T-helper 2 cell (primary cell): ENCODE measurements at places on chromosomes 4 and X.

DNA sequence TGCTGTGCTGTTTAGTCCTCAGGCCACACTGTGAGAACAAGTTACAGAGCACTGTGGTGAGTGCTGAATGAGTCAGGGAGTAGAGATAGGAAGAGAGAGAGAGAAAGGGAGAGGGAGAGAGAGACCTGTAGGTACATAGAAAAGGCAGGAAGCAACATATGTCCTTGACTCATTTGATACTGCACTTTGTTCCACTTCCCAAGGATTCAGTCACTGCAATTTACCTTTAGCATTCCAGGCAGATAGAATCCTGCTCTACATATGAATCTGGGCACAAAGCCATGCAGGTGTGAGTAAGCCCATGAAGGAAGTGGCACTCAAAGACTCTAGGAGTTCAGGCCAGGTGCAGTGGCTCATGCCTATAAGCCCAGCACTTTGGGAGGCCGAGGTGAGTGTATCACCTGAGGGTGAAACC is 1.0 kb upstream of the DAPP1 start:
- DNase-seq: no peak

- DNase-seq: no peak
Measured at GRCh38 chr4:125276811-125277210, 37.9 kb upstream of the FAT4 start.

DNA sequence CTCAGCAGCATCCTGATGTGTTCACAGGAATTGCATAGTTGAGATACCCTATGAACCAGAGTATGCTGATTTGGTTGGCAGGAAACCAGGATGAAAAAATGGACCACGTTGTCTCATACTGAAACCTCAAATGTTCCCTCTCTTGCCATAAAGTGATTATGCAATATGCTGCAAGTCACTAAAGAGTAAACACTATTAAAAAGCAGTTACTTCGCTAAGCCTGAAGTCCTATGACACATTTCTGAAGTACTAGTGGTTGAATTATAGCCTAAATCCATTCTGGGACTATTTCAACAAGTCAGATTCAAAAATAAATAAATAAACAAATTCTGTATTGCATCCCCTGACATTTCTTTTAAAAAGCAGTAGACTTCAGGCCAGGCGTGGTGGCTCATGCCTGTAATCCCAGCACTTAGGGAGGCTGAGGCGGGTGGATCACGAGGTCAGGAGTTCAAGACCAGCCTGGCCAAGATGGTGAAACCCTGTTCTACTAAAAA is 106.0 kb upstream of the NAP1L5 start:
- no peak for DNase-seq

DNA sequence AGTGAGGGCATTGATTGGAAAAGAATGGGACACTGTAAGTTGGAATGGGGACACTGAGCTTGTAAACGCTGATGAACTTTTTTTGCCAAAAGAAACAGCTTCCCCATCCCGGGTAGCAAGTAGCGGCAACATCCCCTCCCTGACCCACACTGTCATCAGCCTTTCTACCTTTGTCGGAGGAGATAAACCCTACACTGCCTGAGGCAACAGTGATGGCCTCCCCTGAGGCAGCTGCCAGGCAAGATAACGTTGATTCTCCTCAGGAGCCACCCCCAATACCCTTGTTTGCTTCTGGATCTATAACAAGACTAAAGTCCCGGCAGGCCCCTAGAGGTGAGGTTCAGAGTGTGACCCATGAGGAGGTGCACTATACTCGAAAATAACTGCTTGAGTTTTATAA is 10.3 kb upstream of the RAB33B start:
- DNase-seq: no peak

GRCh38 chr4:17718471-17718870 is 63.0 kb downstream of the FAM184B start:
- no peak for DNase-seq

DNA sequence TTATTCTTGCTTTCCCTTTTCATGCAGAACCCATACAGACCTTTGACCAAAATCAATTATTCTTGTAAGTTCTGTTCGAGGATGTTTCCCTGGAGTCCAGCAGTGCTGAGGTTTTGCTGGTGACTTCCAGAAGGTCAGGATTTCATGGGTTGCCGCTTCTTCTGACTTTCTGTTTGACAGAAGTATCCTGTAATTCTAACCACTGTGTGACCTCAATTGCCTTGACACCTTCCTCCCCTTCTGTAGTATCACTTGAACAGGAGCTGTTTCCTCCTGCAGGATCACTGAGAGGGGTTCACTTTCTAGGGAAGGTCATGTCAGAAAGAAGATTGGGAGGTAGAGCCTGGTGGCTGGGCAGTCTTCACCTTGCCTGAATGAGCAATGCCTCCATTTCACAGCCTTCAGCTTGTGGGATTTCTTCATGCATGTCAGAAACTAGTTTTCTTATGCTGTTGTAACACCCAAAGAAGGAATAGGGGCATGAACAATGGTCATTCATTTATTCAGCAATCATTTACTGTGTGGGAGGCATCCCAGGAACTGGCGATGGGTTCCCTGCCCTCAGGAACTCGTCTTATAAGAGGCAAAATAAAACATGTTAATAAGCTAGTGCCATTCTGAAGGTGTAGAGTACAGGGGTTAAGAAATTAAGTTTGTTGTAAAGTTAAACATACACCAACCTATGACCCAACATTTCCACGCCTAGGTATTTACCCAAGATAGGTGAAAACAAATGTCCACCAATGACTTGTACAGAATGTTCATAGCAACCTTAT is 205.9 kb downstream of the SOWAHB start:
- no peak for DNase-seq

GRCh38 chr4:58491620-58492019 is 1381.4 kb upstream of the IGFBP7 start:
- no peak for DNase-seq

GRCh38 chrX:102129473-102129872 is 4.0 kb downstream of the TCEAL2 start:
- DNase-seq: no peak

DNA sequence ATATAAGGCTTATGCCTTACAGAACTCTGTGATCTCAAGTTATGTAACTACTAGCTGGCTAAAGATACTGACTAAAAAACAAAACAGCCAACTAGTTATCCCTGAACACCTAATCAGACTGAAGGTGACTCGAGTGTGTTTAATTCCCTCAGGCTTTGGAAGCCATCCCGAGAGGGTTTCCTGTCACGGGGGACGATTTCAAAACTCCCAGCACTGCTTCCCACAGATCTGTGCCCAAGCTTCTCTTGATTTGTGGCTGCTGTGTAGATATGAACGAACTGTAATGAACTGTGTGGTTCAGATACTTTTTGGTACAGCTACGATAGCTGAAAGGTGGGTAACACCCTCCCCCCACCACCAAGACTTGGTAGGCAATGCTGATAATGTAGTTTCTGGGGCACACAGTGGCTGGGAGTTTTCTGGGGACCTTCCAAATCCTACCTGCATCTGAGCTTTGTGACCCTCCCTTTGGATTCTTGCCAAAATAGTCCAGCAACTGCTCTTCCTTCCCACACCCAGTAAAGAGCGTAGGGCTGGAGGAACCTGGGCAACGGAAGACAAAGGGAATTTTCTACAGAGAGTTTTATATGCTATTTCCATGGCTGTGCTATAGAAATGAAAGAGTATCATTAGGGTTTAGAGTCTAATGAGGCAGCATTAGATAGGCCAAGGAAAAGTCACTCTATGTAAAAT is 148.8 kb downstream of the MGST2 start:
- DNase-seq: no peak

DNA sequence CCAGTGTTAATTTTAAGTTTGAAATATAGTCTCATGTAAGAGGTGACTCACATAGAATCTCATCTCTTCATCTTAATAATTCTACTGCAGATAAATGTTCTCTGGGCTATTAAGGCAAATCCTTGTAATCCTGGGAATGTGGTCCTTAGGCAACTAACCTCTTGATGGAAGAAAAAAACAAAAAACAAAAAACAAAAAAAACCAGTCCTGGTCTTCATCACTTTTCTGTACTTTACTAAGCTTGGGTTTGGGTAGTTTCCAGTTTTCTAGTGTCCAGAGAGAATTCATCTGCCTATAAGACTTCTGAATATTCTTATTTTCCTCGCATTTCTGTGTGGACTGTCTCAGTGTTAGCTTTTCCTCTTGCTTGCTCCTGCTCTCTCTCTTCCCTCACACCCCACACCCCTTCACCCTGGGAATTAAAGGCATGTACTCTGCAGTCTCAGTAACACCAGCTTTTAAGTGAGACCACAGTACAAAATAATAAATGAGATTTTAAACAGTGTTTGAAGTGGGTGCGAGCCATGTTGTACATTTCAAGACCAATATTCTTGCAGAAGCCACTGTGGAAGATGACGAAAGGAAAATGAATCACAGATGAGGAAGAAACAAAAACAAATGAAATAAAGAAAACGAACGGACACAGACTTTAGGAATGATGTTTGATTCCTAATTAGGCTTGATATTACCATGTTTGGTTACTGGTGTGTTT is 51.7 kb downstream of the HAND2 start:
- DNase-seq: no peak

GRCh38 chrX:150032742-150033141 is 94.5 kb upstream of the EOLA2 start:
- no peak for DNase-seq

GRCh38 chr4:184929476-184929875 is 88.8 kb upstream of the HELT start:
- no peak for DNase-seq

GRCh38 chrX:39736216-39737211 is 361.2 kb downstream of the BCOR start:
- no peak for DNase-seq

DNA sequence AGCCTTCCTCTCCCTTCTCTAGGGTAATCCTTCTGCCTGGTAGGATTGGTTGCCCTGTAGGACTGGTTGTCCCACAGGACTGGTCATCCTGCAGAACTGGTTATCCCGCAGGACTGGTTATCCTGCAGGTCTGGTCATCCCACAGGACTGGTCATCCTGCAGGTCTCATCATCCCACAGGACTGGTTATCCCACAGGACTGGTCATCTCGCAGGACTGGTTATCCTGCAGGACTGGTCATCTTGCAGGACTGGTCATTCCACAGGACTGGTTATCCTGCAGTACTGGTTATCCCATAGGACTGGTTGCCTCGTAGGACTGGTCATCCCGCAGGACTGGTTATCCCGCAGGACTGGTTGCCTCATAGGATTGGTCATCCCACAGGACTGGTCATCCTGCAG is 48.1 kb upstream of the STOX2 start:
- no peak for DNase-seq

DNA sequence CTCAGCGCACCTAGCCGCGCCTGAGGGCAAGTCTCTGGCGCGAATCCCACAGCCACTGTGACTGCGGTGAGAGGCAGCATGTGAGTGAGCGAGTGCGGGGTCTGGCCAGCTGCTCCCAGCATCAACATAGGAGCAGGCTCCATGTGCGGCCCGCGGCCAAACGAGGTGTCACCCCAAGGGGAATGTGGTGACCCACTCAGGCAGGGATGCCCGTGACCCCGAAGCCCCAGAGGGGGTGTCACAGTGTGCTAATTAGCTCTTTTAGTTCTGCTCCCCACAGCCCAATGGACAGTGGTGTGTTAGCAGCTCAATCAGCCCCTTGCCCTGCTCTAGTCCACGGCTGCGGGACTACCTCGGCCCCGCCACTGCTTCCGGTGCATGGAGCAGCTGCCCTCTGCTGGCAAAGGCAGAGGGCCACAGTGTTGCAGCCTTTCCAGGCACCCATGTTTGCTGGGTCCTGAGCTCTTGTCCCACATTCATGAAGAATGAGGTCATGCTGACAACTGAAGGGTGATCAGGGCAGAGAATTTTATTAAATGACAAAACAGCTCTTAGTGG is 61.4 kb downstream of the AGA start:
- DNase-seq: no peak

GRCh38 chr4:109334129-109335105 is 32.0 kb upstream of the COL25A1 start:
- no peak for DNase-seq

- DNase-seq: no peak
Measured at GRCh38 chr4:23034731-23035130, 342.0 kb downstream of the GBA3 start.

GRCh38 chrX:134623293-134624045 is 34.8 kb downstream of the PLAC1 start:
- no peak for DNase-seq

- no peak for DNase-seq
Measured at GRCh38 chrX:136480383-136480782, 7.4 kb upstream of the BRS3 start.

DNA sequence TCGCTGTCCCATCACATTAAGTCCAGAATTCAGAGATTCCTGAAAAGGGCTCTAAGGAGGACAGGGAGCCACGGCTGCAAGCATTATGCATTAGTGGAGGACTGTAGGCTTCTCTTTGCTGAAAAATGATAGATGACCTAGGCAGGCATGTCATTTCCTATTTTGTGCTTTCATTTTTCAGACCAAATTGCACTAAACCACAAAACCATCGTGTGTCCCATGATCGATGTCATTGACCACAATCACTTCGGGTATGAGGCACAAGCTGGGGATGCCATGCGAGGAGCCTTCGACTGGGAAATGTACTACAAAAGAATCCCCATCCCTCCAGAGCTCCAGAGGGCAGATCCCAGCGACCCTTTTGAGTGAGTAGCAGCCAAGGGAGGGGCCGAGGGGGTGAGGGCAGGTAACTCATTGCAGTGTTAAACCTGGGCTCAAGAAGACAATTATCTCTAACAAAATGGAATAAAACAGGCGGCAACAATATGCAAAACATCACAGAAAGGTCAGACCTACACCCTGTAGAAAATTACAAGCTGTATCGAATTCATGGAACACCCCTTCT is 355.2 kb upstream of the GALNT7 start:
- no peak for DNase-seq

DNA sequence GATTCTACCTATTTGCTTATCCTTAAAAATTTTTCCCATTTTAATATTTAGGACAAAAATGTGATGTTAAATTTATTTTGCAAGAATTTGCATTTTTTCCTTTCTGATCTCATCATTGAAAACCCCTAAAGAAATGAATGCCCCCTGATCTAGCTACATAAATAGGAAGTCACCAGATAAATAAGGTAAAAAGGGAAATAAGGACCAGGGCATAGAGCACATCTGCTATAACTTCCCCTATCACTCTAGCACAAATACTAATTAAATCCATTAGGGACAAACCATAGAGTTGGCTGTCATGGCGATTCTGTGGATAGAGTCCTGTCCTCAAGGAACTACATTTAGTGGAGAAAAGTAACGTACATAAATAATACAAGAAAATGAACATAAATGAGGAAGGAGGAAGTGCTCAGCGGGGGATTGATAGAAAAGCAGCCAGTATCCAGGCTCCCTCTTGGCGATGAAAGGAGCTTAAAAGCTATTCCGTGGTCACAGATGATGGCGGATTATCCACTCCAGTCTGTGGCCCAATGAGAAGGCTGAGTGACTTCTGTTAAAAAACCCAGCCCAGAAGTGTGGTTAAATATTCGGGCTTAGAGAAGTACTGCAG is 76.9 kb upstream of the RPL34 start:
- no peak for DNase-seq

DNA sequence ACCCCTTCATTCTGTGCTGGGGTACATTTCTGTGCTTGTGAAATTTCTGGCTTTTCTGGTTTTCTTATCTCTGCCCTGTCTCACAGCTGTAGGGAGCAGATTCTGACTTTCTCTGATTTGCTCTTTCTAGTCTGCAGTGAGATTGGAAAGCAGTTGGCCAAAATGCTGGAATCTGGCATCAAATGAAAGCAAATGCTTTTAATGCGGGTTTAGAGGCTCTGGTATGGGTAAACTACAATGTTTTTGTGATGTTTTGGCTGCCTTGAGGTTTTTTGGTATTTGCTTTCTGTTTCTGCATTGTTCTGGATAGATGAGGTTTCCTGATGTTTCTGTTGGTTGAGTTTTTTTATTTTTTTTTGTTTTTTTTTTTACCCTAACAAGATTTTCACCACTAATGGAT is 23.8 kb downstream of the SMIM20 start:
- DNase-seq: no peak
